ENCODE measurements at places on chromosomes 2 and 18. TPM values are rescaled to one million over a fixed set of nuclear protein-coding genes. Genes with fewer than 3 reads are reported as not detected.

TANC1 gene
- total RNA-seq = 78.7 TPM

DNA sequence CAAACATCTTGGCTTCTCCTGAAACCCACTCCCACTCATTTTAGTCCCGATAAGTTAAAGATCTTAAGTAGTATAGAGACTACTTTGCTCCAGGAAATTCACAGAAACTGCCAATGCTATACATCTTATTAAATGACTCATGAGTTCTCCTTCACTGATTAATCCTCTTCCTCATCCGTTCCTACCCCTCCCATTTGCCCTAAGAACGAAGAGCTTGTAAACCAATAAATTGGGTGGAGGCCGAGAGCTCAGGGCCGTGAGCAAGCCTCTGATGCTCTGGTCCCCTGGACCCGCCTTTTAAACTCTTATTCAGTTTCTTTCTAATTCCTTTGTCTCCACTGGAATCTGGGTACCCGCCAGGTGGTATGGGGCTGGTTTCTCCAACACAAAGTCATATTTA lies 68.6 kb downstream of the METTL8 start:
- no peak for DNase-seq

- DNase-seq = no peak
Observed at GRCh38 chr2:69804416-69804815, 25.0 kb upstream of the GMCL1 start.

- DNase-seq = no peak
Observed at GRCh38 chr2:49021271-49021670, 133.0 kb downstream of the FSHR start.

DNA sequence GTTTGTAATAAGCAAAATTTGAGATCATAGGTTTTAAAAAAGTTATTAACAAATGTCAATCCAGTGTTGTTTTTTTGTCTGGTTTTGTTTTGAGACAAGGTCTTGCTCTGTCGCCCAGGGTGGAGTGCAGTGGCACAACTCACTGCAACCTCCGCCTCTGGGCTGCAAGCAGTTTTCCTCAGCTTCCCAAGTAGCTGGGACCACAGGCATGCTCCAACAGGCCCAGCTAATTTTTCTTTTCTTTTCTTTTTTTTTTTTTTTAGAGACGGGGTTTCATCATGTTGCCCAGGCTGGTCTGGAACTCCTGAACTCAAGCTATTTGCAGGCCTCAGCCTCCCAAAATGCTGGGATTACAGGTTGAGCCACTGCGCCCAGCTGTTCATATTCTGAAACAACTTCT lies 31.3 kb downstream of the GALNT3 start:
- no peak for DNase-seq

DNA sequence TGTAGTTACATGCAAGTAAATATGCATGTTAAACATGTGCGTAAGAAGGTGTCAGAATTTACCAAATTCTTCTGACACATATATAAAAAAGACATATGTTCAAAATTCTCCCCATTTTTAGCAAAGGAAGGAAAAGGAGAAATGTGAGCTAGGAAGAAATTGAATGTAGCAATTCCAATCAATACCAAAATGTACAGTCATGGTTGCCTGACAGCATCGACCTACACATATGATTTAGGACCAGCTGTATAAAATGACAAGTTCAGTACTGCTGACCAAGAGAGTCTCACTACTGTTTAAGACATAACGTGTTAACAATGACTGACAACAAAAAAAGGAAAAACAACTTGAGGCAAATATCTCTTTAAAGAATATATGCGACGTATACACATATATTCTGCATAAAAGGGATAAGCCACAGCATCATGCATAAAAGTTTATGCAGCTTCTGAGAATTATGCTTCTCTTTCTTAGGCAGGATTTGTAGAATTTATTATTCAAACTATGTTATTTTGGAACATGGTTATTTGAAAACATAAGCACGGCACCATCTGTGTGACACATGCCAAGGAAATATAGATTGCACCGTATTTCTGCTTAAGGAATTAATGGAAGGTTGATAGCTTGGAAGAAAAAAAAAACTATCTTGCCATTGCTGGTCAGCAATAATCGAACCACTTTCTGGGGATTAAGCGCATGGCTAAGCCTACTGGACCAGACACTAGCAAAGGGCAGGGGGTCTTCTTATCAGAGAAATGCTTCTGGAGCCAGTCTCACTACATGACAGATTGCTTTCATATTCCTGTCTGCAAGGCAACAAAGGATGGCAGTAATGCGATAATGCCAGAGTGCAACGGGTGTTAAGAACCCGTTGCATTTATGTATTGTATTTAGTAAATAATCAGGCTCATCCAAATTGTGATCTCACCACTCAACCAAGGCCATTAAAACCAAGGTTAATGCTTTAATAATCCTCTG lies 154.0 kb downstream of the WDPCP start:
- no peak for DNase-seq

METTL5 gene
- 47.3 TPM for total RNA-seq

DNA sequence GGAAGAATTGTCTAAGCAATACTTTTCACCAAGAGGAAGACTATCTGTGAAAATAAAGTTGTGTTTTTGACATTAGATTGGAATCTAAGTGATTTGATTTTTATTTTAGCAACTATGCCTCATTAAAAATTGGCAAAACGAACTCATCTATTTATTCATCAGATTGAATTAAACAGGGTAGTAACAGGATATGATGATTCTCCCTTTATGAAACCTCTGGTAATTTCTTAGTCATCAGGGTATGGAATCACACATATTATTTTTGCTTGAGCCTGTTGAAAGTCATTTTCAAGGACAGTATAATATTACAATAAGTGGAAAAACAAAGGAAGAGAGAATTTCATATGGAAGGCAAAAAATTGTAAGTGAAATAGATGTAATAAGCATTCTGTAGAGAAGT lies 22.0 kb downstream of the ZNF804A start:
- no peak for DNase-seq

DNA sequence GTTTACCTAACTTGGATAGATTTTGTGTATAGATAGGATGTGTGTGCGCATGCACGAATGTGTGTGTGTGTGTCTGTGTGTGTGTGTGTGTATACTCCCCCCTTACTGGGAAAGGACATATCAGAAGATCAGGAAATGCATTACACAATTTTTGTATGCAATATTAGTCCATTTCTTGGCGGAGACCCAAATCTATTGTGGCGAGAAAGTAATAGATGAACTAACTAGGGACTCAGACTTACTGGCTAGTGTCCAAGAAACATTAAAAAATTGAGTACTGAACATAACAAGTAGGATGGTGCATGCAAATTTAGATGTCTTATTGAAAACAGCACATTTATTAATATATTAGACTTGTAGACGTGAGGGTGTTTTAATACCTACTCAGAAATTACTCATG lies 1036.5 kb upstream of the FANCL start:
- DNase-seq = no peak

DNA sequence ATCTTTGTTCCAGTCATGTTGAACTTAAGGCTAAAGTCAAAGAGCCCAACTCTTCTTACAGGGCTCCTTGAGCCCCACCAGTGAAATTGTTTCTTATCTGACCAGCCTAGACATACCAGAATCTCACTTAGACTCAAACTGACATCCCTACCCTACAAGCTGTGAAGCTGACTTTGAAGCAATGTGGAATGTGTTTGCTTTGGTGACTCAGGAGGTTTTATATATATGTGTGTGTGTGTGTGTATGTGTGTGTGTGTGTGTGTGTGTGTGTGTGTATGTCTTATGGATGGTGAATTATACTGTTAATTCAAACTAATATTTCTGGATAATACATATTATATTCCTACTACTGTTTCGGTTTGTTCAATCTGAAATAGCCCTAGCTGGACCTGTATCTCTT lies 67.3 kb downstream of the CAMKMT start:
- DNase-seq = no peak

DNA sequence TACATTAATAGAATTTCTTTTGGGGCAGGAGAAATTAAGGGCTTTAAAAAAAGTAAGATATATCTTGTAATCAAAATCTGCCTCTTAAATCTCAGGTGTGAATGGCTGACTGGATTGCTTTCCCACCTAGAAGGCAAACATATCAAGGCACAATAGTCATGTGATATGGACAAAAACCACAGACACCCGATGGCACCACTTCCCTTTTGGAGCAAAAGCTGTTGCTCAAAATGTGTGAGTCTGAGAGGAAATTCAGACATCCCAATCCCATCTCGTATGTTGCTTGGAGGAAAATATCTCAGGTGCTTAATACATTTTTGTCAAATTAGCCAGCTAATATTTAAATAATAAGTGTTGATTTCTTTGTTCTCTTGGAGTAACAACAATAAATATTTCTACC lies 120.7 kb downstream of the KCNF1 start:
- DNase-seq = no peak

IL36B gene
- total RNA-seq = not detected

DNA sequence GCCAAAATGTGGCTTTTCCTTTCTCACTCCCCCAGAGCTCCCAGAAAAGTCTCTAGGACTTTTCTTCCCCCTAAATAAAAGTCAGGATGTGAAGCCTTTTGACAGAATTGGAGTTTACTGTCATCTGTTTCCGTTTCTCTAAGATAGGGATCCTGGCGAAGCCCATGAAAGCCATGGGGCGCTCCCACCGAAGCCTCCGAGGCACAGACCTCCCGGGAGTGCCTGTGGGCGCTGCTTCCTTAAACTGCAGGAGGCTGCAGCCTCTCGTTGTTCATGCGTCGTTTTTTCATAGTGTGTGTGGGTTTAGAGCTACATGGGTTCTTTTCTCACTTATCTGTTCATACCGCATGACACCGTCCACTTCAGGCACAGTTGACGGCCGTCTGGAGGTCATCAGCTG lies 56.8 kb downstream of the ASAP2 start:
- no peak for DNase-seq

C2orf15 gene
- total RNA-seq = 0.28 TPM

DNA sequence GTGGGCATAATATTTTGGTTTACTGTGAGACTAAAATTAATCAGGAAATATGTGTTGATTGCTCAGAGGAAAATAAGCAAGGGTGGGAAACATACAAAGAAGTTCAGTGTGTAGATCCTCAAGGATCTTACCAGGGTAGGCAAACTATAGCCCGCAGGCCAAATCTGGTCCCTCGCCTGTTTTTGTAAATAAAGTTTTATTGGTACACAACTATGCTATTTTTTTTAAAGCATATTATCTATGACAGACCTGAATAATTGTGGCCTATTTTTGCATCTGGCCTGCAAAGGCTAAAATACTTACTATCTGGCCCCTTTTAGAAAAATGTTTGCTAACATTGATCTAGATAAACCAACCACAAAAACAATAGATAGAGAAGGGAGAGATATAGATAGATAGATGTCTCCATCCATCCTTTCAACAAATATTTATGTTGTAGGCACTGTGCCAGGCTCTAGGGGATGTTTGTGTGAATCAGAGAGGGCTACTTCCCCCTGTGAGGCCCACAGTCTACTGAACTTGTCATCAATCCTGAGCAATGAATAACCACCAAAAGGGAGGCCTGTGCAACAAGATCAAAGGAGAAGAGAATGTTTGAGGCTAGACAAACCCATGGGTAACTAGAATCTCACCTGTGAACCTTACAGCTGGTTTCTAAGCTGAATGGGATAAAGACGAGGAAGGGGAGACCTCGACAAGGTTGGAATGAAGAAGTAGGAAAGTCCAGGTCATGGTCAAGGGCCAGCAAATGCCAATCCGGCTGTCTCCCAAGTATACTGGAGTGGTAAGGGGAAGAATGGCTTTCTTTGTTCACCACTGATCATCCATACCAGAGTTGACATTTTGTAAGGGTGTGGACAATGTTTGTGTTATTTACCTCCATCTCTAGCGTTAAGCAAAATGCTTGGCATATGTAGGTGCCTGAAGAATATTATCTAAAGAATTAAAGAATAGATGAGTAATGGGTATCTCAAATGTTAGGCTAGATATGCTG lies 23.6 kb downstream of the ALPK2 start:
- no peak for DNase-seq

- DNase-seq = no peak
Observed at GRCh38 chr18:23998018-23998417, 16.5 kb upstream of the TTC39C start.

- DNase-seq = no peak
Observed at GRCh38 chr2:36060133-36060532, 295.4 kb upstream of the CRIM1 start.

NEB gene
- 0.92 TPM for total RNA-seq

ACOXL gene
- under 0.01 TPM for total RNA-seq

GRCh38 chr2:160305081-160305750 lies 105.1 kb upstream of the ITGB6 start:
- DNase-seq = no peak

GRCh38 chr2:143787674-143788073 lies 658.5 kb downstream of the ARHGAP15 start:
- DNase-seq = no peak

DNA sequence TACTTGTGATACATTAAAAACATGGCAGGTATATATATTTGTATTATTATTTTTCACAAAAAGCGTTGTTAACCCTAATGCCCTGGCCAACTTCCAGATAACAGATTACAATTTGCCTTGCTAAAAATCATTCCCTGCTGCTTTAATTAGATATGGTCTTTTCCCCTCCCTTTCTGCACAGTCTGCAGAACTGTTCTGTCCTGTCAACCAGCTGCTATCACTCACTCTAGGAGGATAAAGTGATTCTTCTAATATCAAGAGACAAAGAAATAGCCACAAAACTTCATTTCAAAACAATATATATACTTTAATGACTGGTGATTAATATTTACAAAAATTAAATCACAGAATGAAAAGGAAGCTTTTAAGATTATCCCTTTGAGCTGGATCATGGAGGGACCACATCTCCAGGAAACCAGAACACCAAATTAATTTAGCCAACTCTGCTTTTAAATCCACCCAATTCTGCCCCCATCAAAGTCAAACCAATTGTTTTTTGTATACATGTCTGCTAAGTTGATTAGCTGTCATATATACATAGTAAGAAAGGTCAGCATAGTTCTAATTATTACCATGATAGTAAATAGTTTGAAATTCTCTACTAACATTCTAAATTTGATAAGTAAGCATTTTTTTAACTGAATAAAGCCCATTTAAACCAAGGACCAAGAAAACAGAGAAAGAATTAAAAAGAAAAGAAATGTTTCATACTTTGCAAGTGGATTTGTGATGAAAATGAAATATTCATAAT lies 55.7 kb downstream of the RND3 start:
- no peak for DNase-seq

- no peak for DNase-seq
Observed at GRCh38 chr18:50590593-50590992, 30.7 kb downstream of the MAPK4 start.

PMAIP1 gene
- total RNA-seq = 13.7 TPM

BMP10 gene
- not detected for total RNA-seq

DNA sequence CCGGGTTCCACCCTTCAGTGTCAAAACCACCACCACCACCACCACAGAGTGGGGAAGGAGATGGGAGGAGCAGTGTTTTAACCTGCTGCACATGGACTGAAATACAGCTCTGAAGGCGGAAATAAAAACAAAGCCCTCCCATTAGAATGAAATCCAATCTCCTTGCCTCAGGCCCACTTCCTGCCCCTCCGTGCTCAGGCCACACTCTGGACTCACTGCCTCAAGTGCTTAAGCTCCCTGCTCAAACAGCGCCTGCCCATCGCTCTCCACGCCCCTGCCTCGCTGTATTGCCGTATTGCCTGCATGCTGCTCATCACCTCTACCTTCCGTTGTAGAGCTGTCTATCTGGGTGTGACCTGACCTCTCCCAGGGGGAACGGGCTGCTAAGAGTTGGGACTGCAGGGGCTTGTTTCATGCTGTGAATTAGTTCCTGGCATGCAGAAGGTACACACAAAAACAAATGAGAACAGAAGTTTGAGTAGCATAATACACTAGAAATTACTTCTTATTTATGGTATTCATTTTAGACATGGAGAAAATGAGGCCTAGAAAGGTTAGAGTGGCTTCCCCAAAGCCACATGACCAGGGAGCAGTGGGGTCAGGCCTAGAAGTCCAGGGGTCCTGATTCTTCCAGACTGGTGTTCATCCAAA lies 31.6 kb upstream of the NEB start:
- no peak for DNase-seq

MARCHF4 gene
- 3.6 TPM for total RNA-seq

- DNase-seq = no peak
Observed at GRCh38 chr2:61537277-61537949, 743 bp downstream of the XPO1 start.
